ENCODE measurements at places on chromosomes 3 and 15. TPM values are rescaled to one million over a fixed set of nuclear protein-coding genes. Genes with fewer than 3 reads are reported as not detected.

DNA sequence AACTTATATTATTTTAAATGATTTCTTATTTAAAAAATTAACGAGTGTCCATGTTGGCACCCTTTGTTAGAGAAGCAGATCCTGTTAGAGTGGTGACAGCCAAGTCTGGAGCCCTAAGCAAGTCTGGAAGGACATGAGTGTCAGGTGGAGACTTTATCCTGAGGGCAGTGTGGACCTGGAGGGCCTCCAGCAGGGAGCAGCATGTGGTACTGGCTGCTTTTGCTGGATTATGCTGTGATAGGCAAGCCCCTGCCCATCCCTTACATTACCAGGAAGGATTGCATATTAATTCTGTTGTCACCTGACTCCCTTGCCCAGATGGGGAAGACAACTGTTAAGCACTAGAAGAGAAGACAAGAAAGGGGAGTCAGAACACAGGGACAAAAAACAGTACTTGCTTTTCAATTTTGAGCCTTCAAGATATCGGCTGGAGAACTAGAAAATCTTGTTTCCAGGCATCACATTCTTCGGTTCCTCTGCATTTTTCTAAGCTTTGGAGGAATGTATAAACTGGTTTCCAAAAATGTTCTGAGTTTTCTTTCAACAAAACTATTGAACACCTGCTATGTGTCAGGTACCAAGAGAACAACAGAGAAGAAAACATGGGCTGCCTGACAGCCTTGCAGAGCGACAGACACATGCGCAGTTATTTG, 22.7 kb downstream of the ZNF860 start:
- no peak for DNase-seq

The APBA2 gene
- total RNA-seq: 97.9 TPM

DNA sequence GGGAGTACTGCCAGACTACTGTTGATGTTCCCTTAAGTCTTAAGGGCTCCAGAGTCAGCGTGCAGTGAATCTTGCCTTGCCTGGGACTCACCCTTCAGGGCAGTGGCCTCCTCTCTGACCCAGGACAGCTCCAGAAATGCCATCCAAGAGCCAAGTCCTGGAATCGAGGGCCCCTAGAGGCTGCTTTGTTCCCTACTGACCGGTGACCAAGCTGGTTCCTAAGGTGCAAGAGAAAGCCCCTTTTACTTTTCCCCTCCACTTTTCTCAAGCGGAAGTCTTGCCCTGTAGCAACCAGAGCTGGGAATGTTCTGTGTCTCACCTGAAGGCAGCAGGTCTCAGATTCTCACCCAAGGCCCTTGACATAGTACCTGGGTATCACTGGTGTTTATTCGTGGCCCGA, 238.0 kb downstream of the DOCK3 start:
- no peak for DNase-seq

- DNase-seq: no peak
Observed at GRCh38 chr3:153439780-153440179, 277.8 kb downstream of the RAP2B start.

The TMEM42 gene
- 11.3 TPM for total RNA-seq

The VWA5B2 gene
- total RNA-seq: 0.14 TPM

GRCh38 chr3:110166791-110167190, 829.4 kb upstream of the DPPA4 start:
- DNase-seq: no peak

DNA sequence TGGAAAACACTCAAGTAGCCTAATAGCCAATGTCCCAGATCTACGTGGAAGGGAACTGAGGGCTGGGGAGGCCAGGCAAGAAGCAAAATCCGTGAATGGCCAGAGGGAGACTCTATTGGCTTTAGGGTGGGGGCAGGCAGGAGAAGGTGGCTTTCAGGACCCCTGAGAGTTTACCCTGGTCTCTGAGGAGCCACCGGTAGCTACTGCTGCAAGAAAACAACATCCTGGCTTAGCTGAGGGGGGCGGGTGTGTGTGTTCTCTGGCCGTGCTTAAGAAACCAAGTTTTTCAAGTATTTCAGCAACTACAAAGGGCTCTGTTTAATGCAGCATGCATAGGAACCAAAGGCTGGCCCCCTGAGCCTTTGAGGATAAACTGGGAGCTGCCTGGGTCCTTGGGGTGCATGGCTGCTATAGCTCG, 47.6 kb upstream of the TRPM1 start:
- no peak for DNase-seq

The SETD5 gene
- total RNA-seq: 106 TPM

- no peak for DNase-seq
Observed at GRCh38 chr3:66320390-66320789, 99.6 kb downstream of the SLC25A26 start.

The CYP19A1 gene
- not detected for total RNA-seq

GRCh38 chr3:122167630-122168029, 15.8 kb upstream of the CASR start:
- DNase-seq: no peak

GRCh38 chr3:151351648-151352047, 22.3 kb upstream of the P2RY13 start:
- no peak for DNase-seq

- no peak for DNase-seq
Observed at GRCh38 chr15:89630974-89631901, 24.0 kb downstream of the KIF7 start.

- DNase-seq: no peak
Observed at GRCh38 chr15:78093242-78094020, 1.1 kb downstream of the SH2D7 start.

DNA sequence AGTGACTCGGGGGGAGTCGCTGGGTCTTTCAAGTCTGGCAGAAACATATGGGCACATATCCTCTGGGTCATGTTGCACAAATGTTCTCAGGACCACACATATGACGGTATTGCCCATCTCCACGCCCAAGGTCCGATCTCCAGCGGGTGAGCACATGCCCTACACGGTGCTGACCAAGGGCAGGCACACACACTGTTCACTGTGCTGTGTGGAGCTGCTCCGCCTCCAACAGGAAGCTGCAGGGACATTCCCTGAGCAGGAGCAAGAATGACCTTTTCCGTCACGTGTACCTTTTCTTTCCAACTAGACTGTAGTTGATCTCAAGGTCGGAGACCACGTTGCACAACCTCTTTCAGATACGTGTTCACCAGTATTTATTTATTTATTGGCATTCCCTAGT, 41.7 kb upstream of the B3GNT5 start:
- no peak for DNase-seq

- no peak for DNase-seq
Observed at GRCh38 chr3:8837162-8837561, 67.7 kb upstream of the OXTR start.

- DNase-seq: no peak
Observed at GRCh38 chr3:89699229-89699628, 591.8 kb downstream of the EPHA3 start.

GRCh38 chr3:107283948-107284347, 93.3 kb upstream of the CCDC54 start:
- no peak for DNase-seq

DNA sequence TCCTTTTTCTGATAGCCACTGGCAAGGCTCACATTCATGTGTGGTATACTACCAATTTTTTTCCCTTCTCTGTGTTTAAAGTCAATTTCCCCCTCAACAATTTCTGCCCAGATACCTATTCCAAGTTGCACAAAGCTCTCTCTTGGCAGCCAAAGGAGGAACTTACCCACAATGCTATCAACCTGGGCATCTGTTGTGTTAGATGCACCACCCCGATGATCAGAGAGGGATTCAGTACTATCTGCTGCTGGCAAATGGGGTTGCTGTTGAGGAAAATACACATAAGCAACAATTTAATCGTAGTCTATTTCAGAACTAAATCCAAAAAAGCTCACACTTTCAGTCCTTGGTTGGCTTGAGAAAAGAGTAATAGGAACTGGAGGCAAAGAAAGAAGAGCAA, 46.1 kb downstream of the AAGAB start:
- DNase-seq: no peak

GRCh38 chr3:6526861-6527260, 334.1 kb upstream of the GRM7 start:
- no peak for DNase-seq

- DNase-seq: no peak
Observed at GRCh38 chr3:77915336-77915735, 875.4 kb downstream of the ROBO2 start.

GRCh38 chr3:14329116-14329830, 73.1 kb upstream of the SLC6A6 start:
- DNase-seq: no peak

The ZBTB47 gene
- total RNA-seq: 3.0 TPM

The GTPBP8 gene
- total RNA-seq: 16.6 TPM

The LMOD3 gene
- not detected for total RNA-seq

DNA sequence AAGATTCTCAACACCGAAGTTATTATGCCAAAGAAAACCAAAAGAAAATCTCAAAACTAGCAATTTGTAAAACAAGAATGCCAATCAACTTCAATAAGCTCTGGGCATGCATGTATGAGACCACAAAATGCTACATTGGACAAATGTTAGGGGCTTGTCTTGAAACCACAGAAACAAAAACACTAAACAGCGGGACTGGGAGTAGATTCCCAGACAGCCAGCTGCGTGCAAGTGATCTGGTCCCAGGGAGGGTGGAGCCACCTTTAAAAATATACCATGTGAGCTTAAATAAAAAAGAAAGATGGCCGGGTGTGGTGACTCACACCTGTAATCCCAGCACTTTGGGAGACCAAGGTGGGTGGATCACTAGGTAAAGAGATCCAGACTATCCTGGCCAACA, 163.6 kb upstream of the PRICKLE2 start:
- DNase-seq: no peak

The GOLGA8R gene
- 42.7 TPM for total RNA-seq

DNA sequence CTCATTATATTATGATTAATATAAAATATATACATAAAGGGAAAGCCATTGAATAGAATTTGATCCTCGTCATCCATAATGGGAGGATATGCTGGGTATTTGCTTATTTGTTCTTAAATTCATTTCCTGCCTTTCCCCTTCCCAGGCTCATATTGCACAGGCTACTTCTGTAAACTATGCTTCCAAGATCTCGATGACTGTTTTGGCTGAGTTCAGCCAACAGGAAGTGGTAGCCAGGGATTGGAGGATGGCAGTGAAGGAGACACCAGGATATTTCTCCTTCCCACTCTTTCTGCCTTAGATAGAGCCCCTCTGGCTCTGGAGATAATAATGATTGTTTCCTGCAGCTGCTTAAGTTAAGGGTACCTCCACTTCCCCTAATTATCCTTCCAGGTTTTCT, 44.3 kb upstream of the DYNC1LI1 start:
- DNase-seq: no peak

DNA sequence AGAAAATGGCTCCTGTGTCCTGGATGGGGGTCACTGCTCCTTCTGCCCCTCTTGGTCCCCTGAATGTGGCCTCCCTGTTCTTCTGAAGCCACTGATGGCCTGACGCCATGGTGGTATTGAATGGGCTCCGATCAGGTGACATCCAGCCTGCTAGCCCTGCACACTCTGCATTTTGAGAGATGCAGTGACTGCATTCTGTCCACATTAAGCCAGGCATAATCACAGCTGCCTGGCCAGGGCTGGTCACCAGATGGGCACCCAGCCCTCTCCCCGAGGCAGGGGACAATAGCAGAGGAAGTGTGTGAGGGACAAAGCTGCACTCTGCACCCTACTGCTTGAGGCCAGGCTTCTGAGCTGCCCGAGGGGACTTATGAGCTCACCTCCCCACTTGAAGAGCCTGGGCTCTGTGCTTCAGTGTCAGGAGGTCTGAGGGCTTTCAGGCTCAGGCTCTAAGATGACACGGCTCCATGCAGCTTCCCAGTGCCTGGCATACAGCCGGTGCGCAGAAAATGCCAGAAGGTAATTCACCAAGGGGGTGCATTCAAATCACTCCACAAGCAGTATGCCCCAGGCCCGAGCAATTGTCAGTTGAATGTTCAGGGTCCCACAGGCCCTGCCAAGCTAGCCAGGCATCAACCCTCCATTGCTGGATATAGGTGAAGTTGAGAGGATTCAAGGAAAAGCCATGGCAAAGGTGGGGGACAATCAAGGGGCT, 56.8 kb downstream of the WNT7A start:
- no peak for DNase-seq

The MESP2 gene
- total RNA-seq: not detected

- no peak for DNase-seq
Observed at GRCh38 chr3:30676424-30677346, 70.3 kb downstream of the TGFBR2 start.

The USP4 gene
- total RNA-seq: 110 TPM

DNA sequence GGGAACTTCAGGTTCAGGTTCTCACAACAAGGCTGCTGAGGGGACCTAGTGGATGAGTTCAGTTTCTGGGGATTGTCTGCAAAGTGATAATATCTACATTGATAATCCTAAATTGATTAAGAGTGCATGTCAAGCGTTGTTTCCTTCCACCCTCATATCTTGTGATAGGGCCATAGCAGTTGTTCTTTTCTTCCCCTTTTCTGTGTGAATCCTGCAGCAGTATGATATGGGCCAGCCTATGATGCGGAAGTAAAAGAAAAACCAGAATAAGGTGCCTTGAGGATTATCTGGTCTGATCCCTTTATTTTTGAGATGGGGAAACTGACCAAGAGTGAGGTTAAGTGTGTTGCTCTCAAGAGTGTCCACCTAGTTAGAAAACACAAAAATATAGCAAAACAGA, 86.2 kb downstream of the MITF start:
- no peak for DNase-seq

- DNase-seq: peak; percentile 96
Observed at GRCh38 chr3:129026728-129027543, 25.8 kb downstream of the EFCC1 start.

The HGD gene
- 0.80 TPM for total RNA-seq

- no peak for DNase-seq
Observed at GRCh38 chr3:44762170-44762677, 630 bp downstream of the KIF15 start.

The PAK6 gene
- 10.9 TPM for total RNA-seq

- no peak for DNase-seq
Observed at GRCh38 chr3:72891053-72891855, 3.4 kb downstream of the GXYLT2 start.

The HEG1 gene
- 52.1 TPM for total RNA-seq
